Left lobe of liver (tissue), 2 donors: ENCODE measurements at places on chromosomes 16 and 17. TPM values are rescaled to one million over a fixed set of nuclear protein-coding genes. Genes with fewer than 3 reads are reported as not detected.

Gene TP53TG3B
- total RNA-seq: not detected

Gene ADAM11
- 0.13 TPM for total RNA-seq

Gene SEPTIN1
- 1.4 TPM for total RNA-seq

Gene CCL5
- 0.48 TPM for total RNA-seq

Gene SLC22A31
- 0.30 TPM for total RNA-seq

Gene DHX8
- 13.7 TPM for total RNA-seq

Gene TCAP
- 0.55 TPM for total RNA-seq

Gene GPR142
- total RNA-seq: not detected

Gene NPIPB13
- total RNA-seq: 6.2 TPM

Gene TLCD1
- total RNA-seq: 4.8 TPM

Gene SULT1A2
- total RNA-seq: 50.3 TPM

Gene KRTAP2-3
- not detected for total RNA-seq

Gene PMFBP1
- total RNA-seq: 0.48 TPM

Gene ACAP1
- 3.4 TPM for total RNA-seq

Gene FLII
- 102 TPM for total RNA-seq

Gene METRNL
- 4.7 TPM for total RNA-seq

Gene ABCA6
- total RNA-seq: 101 TPM

Gene GJD3
- 0.68 TPM for total RNA-seq

Gene HSF5
- 0.18 TPM for total RNA-seq

Gene TBC1D3E
- total RNA-seq: not detected
